ENCODE measurements at places on chromosomes 2 and 18.

GRCh38 chr2:206462240-206462854 is 19.0 kb downstream of the ADAM23 start:
- no peak for DNase-seq

- no peak for DNase-seq
These were observed 1441.9 kb upstream of the ZEB2 start for GRCh38 chr2:145961846-145962245.

GRCh38 chr2:239381709-239382134 is 19.1 kb downstream of the HDAC4 start:
- DNase-seq: no peak

DNA sequence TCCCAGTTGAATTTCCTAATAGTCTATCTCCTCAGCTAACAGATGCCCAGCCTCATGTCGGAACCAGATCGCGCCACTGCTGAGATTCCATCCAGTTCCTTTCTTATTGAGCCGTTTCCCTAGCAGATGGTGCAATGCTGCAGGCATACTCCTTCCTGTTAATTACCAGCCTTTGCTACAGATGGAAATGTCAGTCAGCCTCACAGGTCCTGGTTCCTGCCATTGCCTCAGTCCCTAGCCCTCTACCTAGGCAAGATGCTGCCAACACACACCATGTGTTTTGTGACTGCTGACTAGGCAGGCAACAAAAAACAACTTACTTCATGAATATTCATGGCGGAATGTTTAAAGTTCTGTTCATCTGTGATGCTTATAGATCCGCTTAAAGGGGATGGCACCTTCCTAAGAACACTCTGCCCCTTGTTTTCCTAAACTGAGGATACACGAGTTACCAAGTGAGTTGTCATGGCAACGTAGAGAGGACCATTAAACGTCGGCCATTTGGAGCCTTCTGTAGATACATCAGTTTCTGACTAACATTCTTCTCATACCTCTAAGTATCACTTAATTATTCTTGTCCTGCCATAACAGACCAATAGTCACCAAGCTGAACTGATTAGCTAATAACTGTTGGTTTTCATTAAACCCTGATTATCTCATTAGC is 749.5 kb downstream of the RNF144A start:
- no peak for DNase-seq

GRCh38 chr2:221402072-221402471 is 170.0 kb downstream of the EPHA4 start:
- DNase-seq: peak; percentile 60

- no peak for DNase-seq
These were observed 360.5 kb upstream of the SLC39A10 start for GRCh38 chr2:195296490-195296889.

GRCh38 chr2:167689444-167689843 is 558.0 kb downstream of the STK39 start:
- peak; percentile 0 for DNase-seq
